ENCODE measurements at places on chromosomes 5 and 9. TPM values are rescaled to one million over a fixed set of nuclear protein-coding genes. Genes with fewer than 3 reads are reported as not detected.

DNA sequence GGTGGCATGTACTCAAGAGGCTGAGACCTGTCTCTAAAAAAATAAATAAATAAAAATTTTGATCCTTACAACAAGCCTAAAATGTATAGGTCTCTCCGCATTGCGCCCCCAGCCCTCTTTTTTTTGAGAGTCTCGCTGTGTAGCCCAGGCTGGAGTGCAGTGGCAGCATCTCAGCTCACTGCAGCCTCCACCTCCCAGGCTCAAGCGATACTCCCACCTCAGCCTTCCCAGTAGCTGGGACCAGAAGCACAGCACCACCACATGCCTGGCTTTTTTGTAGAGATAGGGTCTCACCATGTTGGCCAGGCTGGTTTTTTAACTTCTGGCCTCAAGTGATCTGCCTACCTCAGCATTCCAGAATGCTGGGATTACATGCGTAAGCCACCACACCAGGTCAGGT lies 2.2 kb upstream of the GARIN3 start:
- no peak for DNase-seq

GRCh38 chr5:95934207-95934804 lies 27.3 kb downstream of the ELL2 start:
- no peak for DNase-seq

The SH3RF2 gene
- 7.7 TPM for polyA plus RNA-seq

The STC2 gene
- polyA plus RNA-seq: 1.4 TPM

The URM1 gene
- 60.2 TPM for polyA plus RNA-seq

All from left renal cortex interstitium (tissue), 4 donors.